ENCODE measurements at places on chromosomes 1 and 21. TPM values are rescaled to one million over a fixed set of nuclear protein-coding genes. Genes with fewer than 3 reads are reported as not detected.

Gene CDC42BPA
- total RNA-seq = 15.1 TPM

DNA sequence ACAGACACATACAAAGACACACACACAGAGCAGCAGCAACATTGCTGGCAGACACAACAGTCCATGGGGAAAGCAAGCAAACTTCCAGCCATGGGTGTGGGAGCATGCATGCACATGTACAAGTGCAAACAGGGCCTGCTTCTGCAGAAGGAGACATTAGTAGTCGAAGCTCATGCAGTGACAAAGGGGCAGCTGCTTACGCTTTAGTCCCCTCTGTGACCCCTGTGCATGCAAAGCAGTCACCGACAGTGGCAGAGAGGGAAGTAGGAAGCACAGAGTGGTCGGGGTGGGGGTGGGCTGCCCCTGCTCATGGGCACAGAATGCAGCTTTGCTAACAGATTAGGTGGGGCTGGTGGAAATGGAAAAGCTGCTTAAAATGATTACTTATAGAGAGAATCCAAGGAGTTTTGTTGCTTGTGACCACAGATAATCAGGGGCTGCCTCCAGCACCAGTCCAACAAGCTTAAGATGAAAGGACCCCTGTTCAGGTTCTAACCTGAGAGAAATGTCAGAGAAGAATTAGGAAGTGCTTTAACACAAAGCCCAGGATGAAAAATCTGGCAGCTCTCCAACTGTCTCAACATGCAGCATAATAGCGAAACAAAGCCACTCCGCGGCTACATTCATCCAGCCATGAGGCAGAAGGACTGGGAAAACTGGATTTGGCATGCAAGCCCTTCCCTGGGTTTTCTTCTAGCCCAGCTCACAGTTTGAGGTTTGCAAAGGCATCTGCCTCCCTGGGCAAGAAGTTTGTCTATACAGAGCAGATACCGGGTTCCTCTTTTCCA lies 378.9 kb downstream of the KCNH1 start:
- DNase-seq = peak; percentile 14

DNA sequence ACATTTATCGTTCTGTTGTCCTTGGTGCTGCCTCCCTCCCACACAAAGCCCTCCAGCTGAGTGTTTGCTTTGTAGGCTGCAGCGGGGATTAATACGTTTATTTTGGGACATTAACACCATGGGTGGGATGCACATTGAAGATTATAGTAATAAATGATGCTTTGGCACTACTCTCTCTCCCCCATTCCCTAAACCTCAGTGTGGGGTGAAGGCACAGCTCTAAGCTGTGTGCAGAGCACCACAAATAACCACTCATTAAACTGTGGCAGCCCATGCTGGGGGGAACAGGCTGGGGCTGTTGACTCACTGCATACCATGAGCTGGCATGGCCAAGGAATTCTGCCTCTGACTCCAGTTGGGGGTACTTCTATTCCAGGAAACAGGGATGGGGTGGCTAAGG lies 7.7 kb downstream of the PCP4L1 start:
- peak; percentile 62 for DNase-seq

Gene LAPTM5
- 3.4 TPM for total RNA-seq

All from M059J (cell line).